CD4-positive, CD25-positive, alpha-beta regulatory T cell (primary cell): ENCODE measurements at places on chromosomes 2 and 18. TPM values are rescaled to one million over a fixed set of nuclear protein-coding genes. Genes with fewer than 3 reads are reported as not detected.

DGKD gene
- 161 TPM for total RNA-seq

PLEKHA3 gene
- 28.2 TPM for total RNA-seq

RESP18 gene
- not detected for total RNA-seq

ABCG8 gene
- total RNA-seq = not detected

PLB1 gene
- 2.0 TPM for total RNA-seq

MBD1 gene
- 94.4 TPM for total RNA-seq
